Stimulated activated CD8-positive, alpha-beta memory T cell treated with anti-CD3 and anti-CD28 coated beads, Interleukin-2, amount 100 ng/mL, for 1 hour (primary cell): ENCODE measurements at places on chromosomes 3 and 15.

DNA sequence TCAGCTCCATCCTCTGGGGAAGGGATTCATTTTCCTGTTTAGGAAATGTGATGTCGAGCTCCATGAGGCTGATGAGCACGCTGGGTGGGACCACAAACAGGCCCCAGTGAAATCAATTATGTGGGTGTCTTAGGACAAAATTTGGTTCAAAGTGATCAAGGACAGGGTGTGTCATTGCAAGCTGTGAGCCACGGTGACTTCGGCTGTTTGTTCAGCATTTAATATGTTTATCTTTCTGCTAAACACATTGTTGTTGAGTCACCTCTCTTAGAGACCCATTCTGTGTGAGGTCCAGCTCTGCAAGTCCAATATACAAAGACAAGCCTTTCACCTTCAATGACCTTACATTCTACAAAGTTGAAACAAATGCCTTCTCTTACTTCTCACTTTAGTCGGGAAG lies 41.3 kb downstream of the SSR3 start:
- no peak for DNase-seq

DNA sequence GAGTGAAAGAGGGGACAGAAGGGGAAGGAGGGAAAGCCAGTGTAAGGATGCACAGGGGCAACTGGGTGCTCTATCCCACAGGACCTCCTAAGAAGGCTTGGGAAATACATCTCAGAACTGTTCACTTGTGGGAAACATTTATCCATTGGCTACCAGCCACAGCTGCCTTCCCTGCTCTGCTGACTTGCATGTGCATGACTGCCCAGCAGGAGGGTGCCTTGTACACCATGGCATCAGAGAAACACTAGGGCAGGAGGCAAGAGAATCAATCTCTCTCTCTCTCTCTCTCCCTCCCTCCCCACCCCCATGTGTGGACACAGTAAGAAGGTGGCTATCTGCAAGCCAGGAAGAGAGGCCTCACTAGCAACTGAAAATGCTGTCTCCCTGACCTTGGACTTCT lies 62.9 kb upstream of the ZBTB38 start:
- no peak for DNase-seq

DNA sequence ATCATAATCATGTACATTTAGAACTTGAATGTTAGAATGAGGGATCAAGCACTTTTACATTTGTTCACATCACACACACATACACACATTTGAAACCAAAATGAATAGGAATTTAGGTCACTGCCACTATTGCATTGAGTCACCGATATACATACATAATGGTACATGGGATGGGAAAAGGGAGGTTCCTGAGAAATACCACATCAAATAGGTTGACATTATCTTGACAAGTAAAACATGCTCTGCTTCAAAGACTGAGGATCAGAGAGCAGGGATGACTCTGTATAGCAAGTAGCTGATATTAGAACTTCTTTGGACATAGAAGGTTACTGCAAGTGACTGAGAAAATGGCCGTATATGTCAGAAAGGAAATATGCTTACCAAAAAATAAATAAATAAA lies 847.2 kb downstream of the PLOD2 start:
- no peak for DNase-seq

GRCh38 chr15:73081321-73081958 lies 29.2 kb downstream of the NEO1 start:
- no peak for DNase-seq

DNA sequence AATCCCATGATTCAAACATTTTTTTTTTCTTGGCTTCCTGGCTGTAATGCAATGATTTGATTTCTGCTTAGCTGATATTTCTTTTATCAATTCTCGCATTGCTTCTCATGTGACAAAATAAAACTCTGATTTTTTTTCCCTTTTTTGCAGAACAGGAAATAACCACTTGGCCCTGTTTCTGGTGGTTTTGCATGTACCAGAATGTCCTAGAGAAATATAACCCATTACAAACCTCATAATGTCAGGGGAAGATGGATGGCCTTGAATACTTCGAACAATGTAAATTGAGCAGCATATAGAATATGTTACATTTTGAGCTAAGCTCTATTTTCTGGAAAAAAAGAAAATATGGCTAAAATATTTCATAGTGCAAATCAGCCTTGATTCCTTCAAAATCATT lies 275.6 kb downstream of the RAP2B start:
- no peak for DNase-seq

- DNase-seq, result no peak
These were observed 279.8 kb upstream of the SEMA6D start for GRCh38 chr15:47437491-47437890.

DNA sequence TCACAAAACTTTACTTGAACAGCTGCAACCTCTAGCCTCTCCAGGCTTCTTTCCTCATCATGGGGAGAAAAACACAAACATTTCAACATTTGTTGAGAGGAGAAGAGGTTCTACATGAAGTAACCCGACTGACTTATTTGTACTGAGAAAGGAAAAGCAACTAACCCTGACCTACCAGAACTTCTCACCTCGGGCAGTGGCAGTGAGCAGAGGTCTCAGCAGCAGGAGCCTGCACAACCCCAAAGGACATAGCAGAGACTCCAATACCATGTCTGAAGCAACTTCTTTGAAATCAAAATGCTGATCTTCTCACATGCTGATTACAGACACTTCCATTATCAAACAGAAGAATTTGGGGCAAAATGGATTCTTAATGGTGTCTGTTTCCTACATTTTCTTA lies 1085.6 kb upstream of the CFAP20DC start:
- DNase-seq, result no peak

- DNase-seq, result no peak
These were observed 40.5 kb downstream of the SOX2 start for GRCh38 chr3:181752202-181752671.

- DNase-seq, result no peak
These were observed 239.1 kb downstream of the ISL2 start for GRCh38 chr15:76575679-76576078.

- DNase-seq, result no peak
These were observed 738.6 kb upstream of the NR2F2 start for GRCh38 chr15:95591886-95592285.

DNA sequence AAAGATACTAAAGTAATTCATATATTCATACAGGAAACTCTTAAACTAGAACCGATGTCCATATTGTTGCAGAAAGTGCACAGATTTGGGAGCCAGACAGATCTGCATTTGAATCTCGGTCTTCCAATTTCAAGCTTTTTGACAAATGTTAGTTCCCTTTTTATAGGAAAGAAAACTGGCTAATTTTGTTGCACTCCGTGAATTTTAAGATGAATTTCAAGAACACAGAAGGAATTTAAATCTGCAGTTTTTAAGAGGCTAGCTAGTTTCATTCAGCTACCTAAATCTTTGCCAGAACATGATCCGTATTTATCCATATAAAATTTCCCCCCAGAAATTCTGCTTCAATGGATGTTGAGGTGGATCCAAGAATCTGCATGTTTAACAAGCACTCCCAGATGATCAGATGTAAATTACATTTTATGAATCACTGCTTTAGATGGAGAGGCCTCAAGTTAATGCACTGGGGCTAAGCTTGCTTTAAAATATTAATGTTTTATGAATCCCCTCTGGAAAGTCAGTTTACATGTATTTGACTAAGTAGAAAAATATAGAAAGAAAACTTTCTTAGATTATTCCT lies 1296.3 kb upstream of the CADM2 start:
- DNase-seq, result no peak

DNA sequence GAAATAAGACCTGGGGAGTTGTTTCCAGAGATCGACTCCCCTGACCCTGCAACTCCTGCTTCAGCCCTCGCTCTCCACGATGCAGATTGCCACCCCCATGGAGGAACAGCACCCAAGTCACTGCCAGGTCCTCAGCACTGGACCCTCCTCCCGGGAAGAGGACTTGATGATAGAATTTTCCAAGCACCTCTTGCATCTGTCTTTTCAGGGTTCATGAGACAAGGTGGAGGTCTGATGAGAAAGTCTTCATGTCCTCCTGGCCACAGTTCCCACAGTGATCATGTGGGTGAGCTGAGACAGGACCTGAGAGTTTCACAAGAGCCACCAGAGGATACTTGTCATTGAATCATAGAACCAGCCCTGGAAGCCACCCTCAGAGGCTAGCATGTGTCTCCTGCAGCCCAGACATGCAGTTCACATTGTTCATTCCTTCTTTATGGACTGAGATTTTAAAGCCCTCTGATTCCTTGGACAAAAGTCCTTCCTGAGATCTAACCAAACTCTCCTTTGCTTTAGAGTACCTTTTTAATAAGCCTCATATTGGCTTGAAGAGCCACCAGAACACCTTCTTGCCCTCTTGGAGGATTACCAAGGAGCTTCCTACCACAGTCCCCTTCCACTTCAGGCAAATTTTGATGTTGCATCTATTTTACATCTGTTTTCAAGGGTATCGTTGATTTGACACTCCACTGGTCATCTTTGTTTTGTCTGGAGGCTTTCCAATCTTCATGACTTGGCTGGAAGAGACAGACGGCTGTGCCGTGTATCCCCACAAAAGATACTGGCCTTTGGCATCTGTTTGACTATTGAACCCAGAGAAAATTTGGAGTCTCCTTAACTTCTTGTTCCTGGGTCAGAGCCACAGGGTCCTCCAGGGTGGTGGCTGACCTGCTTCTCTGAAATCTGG lies 224.8 kb upstream of the BHLHE40 start:
- DNase-seq, result no peak

GRCh38 chr3:178665747-178666146 lies 129.5 kb downstream of the KCNMB2 start:
- DNase-seq, result no peak

- no peak for DNase-seq
These were observed 148.4 kb upstream of the TLE3 start for GRCh38 chr15:70245932-70246622.

- no peak for DNase-seq
These were observed 75.6 kb downstream of the AQP9 start for GRCh38 chr15:58213587-58214338.

DNA sequence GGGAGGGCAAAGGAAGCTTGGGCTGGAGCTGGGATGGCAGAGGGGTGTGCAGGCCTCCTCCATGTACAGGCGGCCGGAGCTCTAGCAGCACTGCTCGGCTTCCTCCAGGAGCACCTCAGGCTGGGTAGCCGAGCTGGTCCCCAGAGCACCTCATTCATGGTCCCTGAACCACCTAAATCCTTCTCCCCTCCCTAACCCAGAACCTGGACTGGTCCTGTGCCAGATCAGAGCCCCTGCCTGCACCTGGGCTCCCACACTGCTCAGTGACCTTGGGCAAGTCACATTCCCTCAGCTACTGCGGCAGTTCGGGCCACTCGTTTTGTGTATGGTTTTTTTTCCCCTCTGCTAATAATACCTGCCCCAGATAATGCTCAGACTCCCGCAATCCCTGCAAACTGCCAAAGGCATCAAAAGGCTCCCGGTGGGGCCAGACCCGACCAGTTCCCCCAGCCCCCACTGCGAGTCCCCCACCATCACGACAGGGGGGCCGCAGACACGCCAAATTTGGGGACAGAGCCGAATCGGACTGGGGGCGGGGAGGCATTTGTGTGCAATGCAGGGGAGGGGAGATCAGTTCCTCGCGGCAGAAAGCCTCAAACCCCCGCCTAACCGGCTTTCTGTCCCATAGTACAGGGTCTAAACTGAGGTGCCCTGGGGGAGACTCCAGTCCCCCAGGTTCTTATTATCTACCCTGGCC lies 1.3 kb downstream of the SEMA7A start:
- DNase-seq, result no peak

DNA sequence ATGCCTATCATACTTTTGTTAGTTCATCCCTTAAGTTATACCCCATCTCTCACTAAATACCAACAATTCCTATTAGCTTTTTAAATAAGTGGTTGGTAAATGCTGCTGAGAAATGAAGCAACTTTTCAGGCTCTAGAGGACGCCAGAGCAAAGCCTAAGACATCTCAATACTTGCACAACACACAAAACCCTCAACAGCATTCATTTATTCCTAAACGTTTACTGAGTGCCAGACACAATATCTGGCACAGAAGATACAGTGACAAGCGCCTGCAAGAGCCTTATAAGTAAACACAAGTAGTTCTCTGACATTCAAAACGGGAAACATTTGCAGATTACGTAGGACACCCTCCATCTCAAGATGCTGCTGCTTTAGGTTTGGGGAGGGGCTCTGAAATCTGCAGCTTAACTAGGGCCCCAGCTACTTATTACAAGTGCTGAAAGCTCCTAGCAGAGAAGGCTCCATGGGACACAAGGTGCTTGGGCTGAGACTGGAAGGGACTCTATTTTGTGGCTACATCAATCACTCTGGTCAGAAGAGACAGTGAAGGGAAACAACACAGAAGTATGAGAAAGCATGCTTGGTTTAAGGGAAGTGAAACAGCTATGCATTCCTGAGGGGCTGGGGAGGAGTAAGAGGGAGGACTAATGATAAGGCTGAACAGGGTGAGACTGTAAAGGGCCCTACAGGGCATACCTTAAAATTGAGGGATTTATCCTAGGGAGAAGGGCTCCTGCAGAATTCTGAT lies 311.3 kb downstream of the PLCL2 start:
- no peak for DNase-seq

- DNase-seq, result no peak
These were observed 990.9 kb downstream of the PLOD2 start for GRCh38 chr3:145170121-145170520.

DNA sequence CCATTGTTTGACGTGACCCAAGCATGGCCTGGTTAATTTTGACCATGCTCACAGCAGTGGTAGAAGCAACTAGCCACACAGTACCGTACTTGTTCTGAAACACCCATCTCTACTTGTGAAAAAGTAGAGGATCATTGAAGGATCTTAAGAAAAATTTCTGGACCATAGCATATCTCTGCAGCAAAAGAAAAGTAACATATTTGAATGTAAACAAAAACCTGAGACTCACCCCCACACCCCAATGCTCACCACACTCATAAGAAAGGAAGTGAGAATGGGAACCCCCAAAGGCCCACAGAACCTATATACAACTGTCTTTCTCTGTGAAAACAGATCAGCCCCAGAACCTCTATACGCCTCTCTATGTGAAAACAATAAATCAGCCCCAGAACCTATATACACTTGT lies 33.8 kb upstream of the TFRC start:
- no peak for DNase-seq

DNA sequence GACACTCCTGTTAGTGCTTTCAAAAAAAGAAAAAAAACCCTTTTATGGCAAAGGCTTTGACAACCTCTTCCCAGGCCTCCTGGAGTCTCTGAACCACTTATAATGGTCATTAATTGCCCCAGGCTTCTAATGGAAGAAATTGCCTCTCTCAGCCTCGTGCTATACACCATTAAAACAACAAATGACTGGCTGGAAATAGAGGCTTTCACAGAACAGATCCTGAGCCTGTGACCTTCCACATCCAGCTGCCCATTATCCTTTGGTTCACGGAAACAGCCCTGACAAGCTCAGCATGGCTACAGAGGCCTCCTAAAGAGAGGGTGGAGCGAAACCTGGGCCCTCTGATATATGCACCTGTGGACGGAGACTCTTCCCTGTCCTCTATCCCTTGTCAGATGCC lies 26.8 kb upstream of the MKRN3 start:
- DNase-seq, result no peak

DNA sequence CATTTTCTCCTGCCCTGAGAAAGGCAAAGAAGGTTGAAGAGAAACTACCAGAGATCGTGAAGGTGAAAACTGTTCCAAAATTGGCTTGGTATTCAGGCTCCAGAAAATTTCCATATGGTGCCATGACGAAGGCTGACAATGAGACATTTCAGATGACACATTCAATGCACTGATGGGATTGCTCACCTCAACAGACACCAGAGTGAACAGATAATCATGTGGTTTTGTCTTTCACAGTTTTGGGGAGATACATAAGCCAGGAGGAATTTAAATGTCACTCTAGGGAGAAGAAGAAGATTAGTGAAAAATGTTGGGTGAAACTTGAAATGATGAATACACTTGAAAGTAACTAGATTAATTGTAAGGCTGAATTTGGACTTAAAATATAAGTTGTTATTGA lies 339.7 kb upstream of the EPHA3 start:
- no peak for DNase-seq
